NCI-H510A (cell line): ENCODE measurements at places on chromosomes 11 and 22.

DNA sequence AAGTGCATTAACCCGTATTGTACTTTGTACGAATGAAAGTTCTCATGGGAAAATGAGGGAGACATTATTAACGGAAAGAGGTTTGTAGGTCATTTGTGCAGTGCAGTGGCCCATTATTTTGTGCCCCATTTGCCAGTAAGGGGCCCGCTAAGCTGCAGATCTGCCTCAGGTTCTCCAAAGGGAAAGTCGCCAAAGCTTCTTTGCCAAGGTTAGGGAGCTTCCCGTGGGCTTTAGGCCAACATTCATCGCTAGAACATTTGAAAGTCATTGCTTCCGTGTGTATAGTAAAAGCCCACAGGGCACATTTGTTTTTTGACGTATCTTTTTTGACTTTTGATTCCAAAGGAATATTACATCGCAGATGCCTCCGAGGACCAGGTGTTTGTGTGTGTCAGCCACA lies 61.0 kb upstream of the SORL1-AS1 start:
- no peak for DNase-seq

DNA sequence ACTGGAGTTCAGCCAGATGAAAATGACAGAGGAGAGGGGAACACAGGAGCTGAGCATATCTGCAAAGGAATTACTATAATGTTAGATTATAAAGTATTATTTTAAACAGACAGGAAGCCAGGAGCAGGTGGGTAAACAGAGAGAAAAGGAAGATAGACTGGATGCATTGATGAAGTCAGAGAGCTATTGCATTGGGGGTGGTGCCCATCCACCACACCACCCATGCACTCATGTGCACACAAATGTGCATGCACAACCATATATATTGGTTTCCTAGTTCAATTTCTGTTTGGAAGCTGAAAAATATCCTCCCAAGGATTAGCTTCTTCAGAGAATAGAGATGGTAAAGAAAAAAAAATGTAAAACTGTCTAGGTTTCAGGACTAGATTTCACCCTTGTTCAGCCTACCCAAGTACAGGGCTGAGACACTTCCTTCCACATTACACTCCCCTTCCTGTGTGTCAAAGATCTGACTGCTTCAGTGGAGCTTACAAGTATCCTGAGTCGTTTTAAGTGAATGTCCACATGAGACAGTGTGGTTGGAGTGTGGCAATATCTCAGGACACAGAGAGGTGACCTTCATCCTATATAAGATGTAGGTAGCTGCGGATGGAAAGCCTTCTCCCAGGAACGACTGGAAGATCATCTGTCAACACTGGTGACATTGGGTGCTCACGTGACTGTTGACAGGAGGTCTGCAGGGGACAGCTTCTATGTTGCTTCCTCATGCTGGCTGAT lies 12.2 kb upstream of the SMPD1 start:
- DNase-seq = no peak

DNA sequence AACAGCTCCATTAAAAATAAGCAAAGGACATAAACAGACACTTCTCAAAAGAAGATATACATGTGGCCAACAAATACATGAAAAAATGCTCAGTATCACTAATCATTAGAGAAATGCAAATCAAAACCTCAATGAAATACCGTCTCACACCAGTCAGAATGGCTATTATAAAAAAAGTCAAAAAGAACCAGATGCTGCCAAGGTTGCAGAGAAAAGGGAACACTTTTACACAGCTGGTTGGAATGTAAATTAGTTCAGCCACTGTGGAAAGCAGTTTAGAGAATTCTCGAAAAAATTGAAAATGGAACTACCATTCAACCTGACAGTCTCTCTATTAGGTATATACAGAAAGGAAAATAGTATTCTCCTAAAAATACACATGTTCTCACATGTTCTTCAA lies 102.4 kb upstream of the FIBIN start:
- DNase-seq = no peak

- no peak for DNase-seq
These were observed 59.0 kb downstream of the OSBP2 start for GRCh38 chr22:30753701-30754100.

- DNase-seq = no peak
These were observed 188.2 kb upstream of the ARHGAP20 start for GRCh38 chr11:110900426-110900825.

- DNase-seq = no peak
These were observed 127.4 kb downstream of the LARGE1 start for GRCh38 chr22:33792832-33793231.

- no peak for DNase-seq
These were observed 388.4 kb downstream of the BUD13 start for GRCh38 chr11:116384407-116384806.

DNA sequence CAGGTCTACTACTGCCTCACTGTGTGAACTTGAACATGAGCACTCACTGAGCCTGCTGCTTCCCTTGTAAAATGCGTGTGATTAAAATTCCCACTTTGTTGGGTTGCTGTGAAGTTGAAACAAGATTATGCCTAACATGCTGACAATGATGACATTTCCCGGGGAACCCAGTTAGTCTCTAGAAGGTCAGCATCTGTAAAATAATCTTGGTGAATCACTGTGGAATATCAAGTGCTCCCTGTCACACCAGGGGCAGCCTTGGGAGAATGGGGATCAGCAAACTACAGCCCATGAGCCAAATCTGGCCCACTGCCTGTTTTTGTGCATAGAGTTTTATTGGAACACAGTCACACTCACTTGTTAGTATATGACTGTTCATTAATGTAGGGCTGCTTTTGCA lies 335.2 kb downstream of the MIAT start:
- DNase-seq = no peak

DNA sequence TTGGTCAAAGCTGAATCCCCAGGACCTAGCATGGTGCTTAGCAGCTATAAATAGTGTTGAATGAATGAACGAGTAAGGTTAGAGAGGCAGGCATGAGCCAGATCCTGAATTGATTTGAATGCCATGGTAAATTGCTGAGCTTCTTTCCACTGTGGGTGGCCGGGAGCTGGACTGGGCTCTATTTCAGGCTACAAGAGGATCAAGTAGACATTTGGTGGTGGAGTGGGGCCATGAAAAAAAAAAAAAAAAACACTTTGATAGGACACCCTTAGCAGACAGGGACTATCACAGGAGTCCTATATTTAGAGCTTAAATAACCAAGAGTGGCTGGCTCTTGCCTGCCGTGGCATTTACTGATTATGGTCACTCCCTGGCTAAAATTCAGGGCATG lies 77.6 kb downstream of the MIAT start:
- no peak for DNase-seq

- DNase-seq = no peak
These were observed 186.9 kb downstream of the EFCAB6 start for GRCh38 chr22:43625242-43625641.

- DNase-seq = no peak
These were observed 119.4 kb downstream of the MED15 start for GRCh38 chr22:20626811-20627210.

DNA sequence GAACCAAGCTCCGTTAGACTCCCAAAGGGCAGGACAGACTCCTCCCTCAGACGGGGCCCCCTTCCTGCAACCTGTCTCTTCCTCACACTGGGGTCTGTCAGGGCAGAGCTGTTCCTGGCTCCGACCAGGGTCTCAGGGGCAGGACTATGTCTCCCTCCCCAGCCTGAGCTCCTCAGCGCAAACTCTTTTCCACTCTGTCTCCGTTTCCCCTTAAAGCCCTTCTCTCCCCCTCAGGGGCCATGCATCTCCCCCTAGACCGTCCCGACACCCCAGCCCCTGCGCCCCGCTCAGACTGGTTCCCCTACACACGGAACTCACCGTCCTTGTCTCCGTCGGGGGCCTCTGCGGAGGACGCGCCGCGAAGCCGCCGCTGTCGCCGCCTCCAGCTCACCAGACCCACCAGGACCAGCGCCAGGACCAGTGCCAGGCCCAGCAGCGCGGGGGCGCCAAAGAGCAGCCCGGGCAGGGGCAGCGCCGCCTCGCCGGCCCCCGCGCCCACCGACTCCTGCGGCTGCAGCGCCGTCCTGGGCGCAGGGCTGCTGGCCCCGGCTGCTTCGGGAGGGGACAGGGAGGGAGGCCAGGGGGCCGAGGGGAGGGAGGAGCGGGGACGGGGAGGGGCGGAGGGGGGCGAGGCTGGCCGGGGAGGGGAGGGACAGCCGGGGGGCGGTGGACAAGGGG lies 684 bp downstream of the TNFRSF13C start:
- DNase-seq = no peak

DNA sequence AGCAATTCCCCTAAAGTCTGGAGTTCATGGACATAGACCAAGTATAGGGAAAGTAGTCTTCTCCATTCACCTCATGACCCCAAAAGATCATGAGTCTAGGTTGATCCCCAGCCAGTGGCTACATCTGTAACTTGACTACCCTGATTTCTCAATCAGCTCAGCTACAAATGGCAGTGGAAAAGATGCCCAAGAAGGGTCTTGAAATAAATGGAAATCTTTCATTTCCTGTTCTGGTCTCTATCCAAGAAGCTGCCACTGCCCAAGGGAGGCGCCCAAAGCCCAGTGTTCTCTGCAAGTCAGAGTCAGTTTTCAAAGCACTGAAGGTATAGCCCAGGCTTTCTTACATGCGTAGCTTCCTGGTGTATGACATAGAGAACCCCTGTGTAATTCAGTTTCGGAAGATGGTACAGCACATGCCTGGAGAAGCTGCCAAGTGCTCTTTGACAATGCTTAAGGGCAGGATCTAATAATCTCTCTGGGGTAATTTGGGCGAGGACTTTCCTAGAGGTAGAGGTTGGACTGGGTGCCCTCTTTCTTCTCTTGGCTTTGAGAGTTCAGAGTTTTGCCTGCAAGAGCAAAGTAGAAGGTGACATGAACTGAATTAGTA lies 101.1 kb downstream of the ADAMTS15 start:
- DNase-seq = no peak

DNA sequence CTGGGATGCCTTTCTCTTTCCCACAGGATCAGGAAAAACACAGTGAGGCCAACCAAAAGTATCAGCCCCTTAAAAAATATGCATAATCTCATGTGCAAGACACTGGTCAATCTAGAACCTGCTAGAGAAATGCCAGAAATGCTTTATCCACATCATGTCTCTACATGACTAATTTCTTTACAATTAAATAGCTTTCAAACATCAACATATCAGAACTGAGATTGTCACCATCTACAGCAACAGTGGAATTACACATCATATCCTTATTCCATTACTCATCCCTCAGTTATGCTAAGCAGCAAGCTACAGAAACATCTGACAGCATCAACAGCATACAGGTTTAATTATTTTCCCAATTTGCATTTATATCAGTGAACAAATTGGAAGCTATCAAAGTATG lies 78.8 kb downstream of the DDIAS start:
- no peak for DNase-seq

DNA sequence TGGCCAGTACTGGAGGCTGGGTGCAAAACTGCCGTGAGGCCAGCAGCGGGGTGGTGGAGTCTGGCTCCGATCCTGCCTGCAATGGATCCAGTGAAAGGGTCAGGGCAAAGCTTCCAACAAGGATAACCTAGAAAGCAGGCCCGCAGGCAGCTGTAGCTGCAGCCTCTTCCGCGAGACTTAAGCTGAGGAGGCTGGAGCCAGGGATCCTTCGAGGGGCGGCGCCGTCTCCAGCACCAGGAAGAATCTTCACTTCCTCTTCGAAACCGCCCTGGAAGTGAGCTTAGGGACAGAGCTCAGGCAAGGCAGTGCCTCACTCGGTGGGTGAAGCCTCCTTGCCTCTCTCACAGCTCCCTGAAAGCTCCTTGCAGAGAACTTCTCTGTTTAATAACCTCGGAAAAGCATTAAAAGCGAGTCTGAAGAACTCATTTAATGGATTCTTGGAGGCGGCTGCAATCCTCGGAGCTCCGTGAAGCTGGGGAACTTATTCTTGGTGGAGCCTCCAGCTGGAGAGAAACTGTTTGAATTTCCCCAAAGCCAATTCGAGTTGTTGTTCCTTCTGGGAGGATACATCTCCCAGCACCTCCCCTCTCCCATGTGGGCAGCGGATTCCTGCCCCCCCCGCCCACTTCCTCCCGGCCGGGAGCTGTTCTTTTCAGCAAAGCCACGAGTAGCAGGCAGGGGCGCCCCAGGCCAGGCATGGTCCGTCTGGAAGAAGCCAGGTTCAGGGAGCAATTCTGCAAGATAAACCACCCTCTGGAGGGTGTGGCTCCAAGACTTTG lies 169.9 kb downstream of the CTTN start:
- no peak for DNase-seq

DNA sequence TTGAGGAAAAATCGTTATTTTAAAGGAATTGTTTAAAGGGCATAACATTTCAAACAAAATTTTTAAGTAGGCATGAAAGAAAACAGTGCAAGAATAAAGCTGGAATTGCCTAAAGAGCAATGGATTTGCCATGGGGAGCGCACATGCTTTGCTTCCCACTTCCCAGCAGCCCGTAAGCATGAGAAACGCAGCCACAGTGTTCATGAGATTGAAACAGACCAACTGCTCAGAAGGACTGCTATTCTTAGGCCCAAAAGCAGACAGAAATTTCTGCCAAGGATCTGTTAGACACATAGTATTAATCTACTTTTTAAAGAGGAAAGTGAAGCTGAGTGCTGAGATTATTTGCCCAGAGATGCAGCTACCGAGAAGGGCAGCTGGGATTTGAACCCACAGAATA lies 34.2 kb upstream of the TSKU start:
- no peak for DNase-seq

- DNase-seq = no peak
These were observed 4.4 kb upstream of the KCNJ11 start for GRCh38 chr11:17392872-17393271.

- no peak for DNase-seq
These were observed 7.9 kb downstream of the PAX6 start for GRCh38 chr11:31802990-31803812.

GRCh38 chr11:126583101-126583500 lies 227.6 kb downstream of the ST3GAL4 start:
- no peak for DNase-seq

DNA sequence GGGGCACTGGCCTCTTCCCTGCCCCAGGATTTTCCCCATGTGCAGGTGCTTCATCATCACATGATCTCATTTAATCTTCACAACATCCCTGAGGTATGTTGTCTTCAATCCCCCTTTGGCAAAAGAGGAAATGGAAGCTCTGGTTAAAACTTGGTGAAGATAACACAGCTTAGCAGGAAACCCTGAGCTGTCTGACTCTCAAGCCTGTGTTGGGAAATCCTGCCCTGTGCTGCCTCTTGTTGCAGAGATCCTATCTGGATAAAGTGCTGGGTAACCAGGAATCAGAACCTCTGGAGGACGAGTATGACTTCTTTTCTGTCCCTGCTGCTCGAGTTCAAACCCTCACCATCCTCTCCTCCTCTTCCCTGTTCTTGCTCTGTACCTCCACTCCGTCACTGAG lies 13.1 kb upstream of the E2F8 start:
- no peak for DNase-seq
